Activated naive CD4-positive, alpha-beta T cell treated with anti-CD3 and anti-CD28 coated beads, Interleukin-2, amount 10 ng/mL, durations not matched to agents 7 days and 5 days (primary cell): ENCODE measurements at places on chromosomes 11 and 22.

- no peak for DNase-seq
These were observed 63.0 kb upstream of the PITPNB start for GRCh38 chr22:27982106-27982505.

DNA sequence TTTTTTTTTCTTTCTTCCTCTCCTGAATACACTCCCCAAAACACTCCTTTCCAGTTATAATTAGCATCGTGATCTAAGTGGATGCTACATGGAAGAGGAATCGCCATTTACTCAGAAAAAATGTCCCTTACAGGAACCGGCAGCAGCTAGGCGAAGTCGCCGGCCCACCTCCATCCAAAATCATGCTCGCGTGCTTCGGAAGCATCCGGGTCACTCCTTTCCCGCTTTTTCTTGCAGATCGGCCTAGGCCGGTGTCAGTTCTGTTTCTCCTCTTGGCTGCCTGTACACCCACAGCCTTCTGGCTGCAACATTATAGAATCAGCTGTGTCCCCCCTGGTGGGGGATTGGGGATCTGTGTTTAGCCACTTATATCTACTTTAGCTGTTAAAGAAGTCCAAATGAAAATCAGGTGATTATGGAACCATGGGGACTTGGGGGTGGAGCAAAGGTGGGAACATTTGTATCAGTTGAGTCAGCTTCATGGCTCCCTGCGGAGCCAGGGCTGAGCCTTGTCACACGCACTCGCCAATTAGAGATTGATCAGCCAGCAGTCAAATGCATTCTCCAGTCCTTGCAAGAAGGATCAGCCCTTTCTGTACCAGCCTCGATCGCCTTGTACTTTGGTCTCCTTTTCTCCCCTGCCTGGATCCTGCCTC is 36.3 kb downstream of the ASRGL1 start:
- no peak for DNase-seq

DNA sequence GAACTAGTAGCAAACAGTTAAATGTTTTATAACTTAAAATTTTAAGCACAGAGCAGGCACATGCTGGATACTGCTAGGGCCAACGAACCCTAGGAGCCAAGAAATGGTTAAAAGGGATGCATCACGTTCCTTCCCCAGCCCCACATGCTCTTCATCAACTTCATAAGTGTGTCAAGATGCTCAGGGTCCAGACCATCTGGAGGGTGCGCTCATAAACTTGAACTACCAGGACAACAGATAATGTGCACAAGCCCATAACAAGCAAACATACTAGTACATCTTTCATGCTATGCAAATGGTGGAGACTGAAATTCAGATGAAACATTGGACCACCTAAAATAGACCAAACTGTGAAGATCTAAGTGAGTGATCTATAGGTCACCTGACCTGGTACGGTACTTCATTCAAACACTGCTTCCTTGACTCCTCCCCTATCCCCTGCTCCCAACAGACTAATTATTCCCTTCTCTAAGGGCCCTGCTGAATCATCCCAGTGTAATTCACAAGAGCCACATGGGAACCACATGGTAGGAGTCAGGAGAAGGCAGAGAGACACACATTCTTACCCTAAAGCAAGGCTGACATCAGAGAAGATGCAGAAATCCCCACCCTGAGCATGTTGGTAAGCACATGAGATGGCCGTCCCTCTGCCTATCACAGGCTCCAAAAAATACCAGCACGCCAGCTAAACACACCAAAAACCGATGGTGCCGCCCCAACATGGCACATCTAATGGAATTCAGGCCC is 83.9 kb downstream of the ETS1 start:
- peak; percentile 53 for DNase-seq

DNA sequence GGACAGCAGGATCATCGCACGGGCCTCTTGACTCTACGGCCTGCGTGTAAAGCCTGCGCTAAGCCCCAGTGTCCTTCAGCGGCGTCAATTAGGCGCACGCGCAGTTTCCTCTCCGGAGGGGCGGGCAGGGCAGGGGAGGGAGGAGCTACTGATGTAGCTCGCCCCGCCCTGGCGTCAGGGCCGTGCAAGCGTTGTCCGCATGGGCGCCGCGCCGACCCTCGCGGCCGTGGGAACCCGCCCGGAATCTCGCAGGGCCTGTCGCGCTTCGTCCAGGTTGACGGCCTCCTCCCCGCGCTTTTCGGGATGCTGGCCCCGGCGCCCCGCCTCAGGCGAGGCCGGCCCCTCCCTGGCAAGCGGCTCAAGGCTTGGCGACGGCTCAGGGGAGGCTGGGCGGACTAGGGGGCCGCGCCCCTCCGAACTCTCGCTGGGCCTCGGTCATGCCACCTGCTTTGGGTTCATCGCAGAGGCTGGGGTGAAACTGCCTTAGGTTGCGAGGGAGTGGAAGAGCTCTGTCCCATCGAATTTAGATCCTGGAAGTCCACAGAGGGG is 61.1 kb downstream of the ST3GAL4 start:
- peak; percentile 83 for DNase-seq

DNA sequence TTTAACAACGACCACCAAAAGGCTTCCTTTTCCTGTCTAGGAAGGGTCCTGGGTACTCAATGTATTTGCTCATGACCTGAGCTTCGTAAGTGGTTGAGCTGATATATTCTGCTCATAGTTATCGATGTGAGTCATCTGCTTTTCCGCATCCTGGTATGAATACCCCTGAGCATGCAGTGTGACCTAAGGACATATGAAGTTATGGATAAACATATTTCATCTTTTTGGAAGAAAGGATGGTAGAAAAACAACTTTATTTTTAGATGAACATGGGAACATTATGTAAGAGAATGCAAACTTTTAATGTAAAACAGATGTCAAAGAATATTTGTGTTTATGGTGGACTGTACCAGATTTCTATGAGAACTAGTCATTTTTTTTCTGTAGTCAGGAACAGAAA is 28.4 kb downstream of the TRPC6 start:
- no peak for DNase-seq

DNA sequence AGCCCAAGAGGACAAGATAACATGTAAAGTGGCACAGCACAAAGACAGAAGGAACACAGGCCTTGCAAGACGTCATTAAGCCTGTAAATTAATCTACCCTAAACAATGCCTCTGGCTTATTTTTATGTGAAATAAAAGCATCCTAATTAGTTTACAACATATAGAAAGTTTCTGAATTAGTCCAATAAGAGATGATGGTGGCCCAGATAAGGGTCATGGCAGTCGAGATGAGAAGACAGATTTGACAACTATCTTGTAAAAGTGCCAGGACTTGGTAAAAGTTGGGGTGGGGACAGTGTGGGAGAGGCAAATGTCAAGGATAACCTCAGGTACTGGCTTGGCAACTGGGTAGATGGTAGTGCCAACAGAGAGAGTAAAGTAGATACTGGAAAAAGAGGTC is 13.6 kb downstream of the XRRA1 start:
- DNase-seq: no peak

- no peak for DNase-seq
These were observed 218.2 kb upstream of the CARD18 start for GRCh38 chr11:105357764-105358163.

- no peak for DNase-seq
These were observed 58.9 kb upstream of the THY1 start for GRCh38 chr11:119481667-119482400.

DNA sequence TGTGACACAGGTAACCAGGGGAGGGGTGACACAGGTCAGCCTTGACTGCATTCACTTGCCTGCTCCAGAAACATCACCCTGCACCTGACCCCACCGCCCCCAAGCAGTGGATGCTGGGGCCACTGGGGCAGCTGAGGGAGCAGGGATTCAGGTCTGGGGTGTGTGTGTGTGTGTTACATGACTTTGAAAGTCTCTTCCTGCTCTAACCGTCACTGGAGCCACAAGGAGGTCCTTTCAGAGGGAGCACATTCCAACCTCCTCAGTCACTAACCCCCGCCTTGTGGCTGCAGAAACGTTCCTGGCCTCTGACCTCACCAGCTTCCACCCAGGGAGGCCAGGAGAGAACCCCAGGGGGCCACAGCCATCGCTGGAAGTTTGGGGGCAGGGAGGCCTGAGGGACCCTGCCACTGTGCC is 2.9 kb upstream of the FOSL1 start:
- no peak for DNase-seq

DNA sequence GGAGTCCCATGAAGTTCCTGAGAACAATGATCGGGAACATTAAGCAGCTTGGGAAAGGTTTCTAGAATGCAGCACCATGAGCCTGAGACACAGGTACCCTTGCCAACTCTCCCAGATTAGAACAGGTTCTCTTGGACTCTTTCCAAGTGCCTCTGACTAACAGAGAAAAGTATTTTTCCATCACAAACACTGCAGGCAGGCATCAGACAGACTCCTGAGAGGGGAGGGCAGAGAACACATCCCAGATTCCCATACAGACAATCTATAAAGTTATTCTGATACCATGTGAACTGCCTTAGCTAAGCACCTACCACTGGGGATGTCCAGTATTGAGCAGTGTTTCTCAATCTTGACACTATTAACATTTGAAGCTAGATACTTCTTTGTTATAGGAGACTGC is 27.3 kb downstream of the SERGEF start:
- no peak for DNase-seq

- peak; percentile 64 for DNase-seq
These were observed 1.6 kb downstream of the C1QTNF6 start for GRCh38 chr22:37186228-37186996.

- DNase-seq: no peak
These were observed 13.2 kb upstream of the PEX26 start for GRCh38 chr22:18064636-18065035.

DNA sequence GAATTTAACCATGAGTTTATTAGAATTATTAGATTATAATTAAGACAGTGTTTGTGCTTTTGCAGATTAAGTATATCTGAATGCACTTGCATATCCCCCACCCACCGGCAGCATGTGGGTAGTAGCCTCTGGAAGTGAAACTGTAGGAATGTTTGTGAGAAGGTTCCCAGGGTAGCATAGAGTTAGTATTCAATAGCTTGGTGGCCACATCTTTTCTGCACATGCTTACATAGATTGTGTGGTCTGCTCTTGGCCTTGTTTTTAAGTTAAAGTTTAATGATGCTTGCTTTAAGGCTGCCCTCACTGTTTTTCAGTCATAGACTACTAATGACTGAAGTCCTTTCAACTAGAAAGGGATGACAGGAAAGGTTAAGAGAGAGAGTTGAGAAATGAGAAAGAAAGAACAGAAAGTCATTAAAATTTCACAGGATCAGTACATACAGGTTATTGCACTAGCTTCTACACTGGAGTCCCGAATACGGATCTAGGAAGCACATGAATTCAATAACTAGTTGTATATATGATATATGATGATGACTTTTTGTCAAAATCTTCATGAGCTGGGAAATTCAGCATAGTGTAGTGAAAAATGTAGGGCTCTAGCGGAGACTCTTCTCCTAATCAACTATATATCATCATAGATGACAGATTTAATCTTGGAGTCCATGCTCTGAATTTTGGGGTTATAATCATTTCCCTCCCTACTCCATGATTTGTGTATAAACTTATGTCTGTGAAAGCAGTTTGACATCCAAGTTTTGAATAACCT is 137.1 kb downstream of the ARHGAP42 start:
- no peak for DNase-seq

DNA sequence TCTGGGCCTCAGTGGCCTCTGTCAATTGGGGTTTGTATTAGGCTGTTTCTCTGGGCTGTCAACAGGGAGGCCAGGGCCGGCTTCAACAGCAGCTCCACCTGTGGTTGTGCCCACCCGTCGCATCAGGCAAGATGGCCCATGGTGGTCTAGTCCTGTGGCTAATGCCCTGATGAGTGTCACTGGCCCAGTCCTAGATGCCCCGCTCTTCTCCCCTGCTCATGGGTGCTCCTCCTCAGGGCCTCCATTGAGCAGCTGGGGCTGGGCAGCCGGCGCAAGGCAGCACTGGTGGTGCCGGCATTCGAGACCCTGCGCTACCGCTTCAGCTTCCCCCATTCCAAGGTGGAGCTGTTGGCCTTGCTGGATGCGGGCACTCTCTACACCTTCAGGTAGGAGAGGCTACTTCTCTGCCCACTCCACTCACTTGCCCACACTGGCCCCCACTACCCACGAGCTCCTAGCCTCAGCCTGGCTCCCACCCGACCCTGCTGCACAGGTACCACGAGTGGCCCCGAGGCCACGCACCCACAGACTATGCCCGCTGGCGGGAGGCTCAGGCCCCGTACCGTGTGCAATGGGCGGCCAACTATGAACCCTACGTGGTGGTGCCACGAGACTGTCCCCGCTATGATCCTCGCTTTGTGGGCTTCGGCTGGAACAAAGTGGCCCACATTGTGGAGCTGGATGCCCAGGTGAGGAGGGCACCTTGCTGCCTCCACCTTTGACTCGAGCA is 5.4 kb downstream of the LARGE2 start:
- no peak for DNase-seq

DNA sequence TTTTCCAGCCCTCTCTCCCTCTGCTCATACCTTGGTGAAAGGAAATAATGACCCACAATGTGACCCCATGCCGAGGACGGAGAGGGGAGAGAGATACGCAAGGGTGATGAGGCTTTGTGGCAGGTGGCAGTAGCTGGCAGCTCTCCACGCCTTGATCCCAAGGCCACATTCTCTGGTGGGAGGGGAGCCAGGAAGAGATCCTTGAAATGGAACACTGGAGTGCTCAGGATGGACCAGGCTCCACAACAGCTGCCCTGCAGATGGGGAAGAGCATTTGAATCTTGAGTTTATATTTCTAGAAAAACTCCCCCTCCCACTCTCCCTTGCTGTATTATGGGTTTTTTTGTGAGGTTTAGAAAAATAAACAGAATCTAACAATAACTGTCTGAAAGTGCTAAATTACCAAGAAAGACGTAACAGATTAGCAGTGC is 61.6 kb upstream of the CDON start:
- DNase-seq: no peak

DNA sequence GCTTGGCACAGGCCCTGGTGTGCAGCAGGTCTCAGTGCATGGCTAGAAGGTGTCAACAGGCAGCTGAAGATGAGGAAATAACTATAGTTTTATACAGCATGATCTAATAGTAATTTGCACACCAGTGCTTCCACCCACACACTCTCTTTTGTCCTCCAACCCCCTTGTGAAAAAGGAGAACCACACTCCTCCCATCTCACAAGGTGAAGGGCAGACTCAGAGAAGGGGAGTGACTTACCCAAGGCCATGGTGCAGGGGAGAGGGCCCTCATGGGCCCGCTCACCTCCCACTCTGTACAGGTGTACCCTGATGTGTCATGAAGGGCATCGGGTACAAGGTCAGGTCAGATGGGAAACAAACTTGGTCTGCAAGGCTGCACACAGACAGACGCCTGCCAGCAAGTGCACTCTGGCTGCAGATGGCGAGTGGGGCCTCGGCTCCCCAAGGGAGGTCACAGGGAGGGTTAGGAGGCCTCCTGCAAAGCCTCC is 53.4 kb downstream of the DGCR2 start:
- DNase-seq: no peak

DNA sequence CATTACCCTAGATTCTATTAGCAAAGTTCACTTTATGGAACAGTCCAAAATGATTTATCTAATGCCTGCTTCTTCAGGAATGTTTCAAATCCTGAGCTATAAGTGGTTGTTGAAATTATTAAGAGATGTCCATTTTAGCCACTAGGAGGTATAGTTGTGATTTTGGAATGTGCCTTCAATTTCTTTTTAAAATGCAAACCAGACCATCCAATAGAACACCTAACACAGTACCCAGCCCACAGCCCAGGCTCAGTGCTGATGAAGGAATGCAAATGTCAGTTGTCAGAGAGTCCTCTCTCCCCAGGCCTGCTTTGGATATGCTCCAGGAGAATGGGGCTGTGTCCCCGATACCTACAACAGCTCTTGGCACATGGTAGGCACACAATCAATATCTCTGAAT is 85.8 kb upstream of the E2F8 start:
- DNase-seq: no peak

- DNase-seq: no peak
These were observed 3.8 kb downstream of the INPPL1 start for GRCh38 chr11:72228229-72228843.
